Daoy (cell line): ENCODE measurements at places on chromosomes 16 and 17. TPM values are rescaled to one million over a fixed set of nuclear protein-coding genes. Genes with fewer than 3 reads are reported as not detected.

The MT1A gene
- total RNA-seq = not detected in 2 replicates

The IRX6 gene
- total RNA-seq = 0.15 and 0.23 TPM in 2 replicates

The EMP2 gene
- total RNA-seq = 14.2 and 15.5 TPM in 2 replicates

The SLC12A3 gene
- not detected in 2 replicates for total RNA-seq

The HBA1 gene
- total RNA-seq = not detected in 2 replicates

The SSTR5 gene
- total RNA-seq = not detected in 2 replicates
